Activated naive CD4-positive, alpha-beta T cell (primary cell): ENCODE measurements at places on chromosomes 6 and 20.

GRCh38 chr6:107292715-107293271 lies 166.6 kb downstream of the PDSS2 start:
- DNase-seq: no peak

GRCh38 chr6:90893400-90893799 lies 306.5 kb upstream of the MAP3K7 start:
- DNase-seq: no peak

DNA sequence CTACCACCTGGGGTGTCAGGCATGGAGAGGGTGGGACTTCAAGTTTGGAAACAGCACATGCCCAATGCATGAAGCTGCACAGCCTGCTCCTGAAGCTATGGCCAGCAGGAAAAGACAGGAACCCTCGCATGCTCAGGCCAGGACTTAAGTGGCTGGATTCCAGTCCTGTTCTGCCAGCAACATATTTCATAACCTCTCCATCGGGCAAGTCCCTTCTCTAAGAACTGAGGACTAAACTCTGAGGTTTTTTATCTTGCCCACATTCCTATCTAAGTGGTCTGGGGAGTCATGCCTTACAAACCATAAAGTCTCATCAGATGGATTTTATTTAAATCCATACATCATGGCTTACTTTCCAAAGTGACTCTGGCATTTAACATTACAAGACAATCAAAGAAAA lies 27.5 kb upstream of the AGPAT4 start:
- DNase-seq: no peak

GRCh38 chr6:114304304-114304887 lies 38.4 kb downstream of the HS3ST5 start:
- DNase-seq: no peak

DNA sequence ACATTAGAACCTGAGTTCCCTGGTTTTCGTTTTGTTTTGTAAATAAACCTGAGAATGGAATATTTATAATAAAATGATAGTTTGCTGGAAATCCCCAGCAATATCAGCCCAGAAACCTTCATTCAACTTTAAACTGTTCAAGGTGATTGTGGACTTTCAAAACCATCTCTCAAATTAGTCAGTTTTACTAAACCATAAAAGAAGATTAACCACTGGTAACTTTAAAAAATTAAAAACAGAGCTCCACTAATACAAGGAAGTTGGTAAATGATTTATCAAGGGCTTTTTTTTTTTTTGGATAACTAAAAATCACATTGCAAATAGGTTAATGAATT lies 10.0 kb downstream of the MBOAT1 start:
- DNase-seq: no peak

- DNase-seq: no peak
These were observed 185.6 kb downstream of the OR2B2 start for GRCh38 chr6:27726619-27727023.

GRCh38 chr20:25085756-25086495 lies 4.0 kb upstream of the VSX1 start:
- no peak for DNase-seq

DNA sequence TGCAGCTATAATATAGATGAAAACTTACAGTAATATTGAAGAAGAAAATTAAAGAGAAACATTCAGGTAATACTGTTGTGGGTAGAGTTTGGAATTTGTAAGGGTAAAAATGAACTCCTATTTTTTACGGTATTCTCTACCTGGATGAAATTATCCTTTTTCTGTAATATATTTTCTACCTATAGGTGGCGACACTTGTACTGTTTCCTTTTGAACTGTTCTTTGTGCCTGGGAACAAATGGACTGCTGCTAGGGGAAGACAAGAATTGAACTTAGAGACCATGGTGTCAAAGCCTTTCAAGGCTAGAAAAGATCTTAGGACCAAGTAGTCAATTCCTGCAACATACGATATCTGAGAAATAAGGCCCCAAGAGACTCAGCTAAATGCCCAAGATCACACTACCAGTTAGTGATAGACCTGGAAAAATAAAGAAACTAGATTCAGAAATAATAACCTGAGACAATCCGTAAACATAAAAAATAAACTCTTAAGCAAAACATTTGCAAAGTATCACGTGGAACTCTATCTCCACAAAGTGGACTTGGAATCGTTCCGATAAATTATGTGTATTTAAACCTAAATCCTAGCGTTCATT lies 383.8 kb downstream of the TFAP2A start:
- no peak for DNase-seq

DNA sequence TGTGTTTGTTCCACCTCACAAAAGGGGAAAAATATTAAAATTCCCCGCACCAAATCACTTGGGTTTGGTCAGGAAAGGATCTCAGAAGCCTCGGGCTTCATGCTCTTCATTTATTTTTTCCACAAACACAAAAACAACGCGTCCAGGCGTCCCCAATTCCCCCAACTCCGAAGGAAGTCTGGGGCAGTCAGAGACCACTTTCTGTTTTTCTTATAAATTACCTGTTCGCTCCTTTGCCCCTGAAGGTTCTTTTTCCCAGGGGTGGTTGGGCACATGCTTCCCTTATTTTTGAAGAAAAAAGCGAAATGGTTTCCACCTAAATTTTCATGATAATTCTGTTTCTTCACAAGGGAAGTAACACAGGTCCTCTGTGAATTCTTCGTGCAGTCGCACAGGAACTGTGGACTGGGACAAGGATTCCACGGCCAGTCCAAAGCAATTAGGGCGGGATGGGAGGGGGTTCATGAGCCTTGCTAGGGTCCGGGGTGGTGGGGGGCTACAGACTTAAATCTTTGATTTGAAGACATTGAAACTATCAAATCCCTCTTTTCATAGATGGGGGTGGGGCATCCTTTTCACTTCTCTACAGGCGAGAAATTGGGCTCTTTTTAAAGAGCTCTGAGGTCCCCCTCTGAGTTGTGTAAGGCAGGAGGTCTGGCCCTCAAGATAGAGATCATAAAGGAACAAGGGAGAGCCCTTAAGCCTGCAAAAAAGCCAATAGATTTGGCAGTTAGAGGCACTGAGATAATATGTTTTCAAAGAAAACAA lies 30.5 kb upstream of the HFE start:
- no peak for DNase-seq

DNA sequence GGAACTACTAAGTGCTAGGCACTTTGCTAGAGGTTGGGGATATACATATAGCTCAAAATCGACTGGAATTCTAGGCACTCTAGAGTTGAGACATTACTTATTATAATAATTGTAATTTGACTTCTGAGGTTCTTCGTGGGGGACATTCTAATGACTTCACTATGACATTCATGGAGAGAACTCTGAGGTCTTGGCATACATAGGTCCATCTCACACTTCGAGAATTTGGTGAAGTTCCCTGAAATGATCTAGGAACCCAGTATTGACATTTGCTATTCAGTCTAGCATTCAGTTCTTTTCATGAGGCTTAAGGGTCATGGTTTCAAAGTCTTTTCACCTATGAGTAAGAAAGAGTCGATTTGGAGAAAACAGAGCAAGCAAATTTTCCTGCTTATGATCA lies 446.6 kb upstream of the JAG1 start:
- no peak for DNase-seq

DNA sequence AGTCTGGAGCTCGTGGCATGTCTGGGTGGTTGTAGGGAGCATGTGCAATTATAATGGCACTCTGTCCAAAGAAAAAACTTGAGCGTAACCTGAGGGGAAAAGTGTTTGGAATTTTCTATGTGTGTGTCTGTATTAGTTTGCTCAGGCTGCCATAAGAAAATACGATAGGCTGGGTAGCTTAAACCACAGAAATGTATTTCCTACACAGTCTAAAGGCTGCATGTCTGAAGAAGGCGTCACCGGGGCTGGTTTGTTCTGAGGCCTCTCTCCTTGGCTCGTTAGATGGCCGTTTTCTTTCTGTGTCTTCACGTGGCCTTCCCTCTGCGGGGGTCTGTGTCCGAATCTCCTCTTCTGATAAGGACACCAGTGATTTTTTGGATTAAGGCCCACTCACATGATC lies 59.0 kb downstream of the IGF2R start:
- DNase-seq: no peak

GRCh38 chr6:54992789-54993188 lies 146.2 kb downstream of the FAM83B start:
- no peak for DNase-seq

DNA sequence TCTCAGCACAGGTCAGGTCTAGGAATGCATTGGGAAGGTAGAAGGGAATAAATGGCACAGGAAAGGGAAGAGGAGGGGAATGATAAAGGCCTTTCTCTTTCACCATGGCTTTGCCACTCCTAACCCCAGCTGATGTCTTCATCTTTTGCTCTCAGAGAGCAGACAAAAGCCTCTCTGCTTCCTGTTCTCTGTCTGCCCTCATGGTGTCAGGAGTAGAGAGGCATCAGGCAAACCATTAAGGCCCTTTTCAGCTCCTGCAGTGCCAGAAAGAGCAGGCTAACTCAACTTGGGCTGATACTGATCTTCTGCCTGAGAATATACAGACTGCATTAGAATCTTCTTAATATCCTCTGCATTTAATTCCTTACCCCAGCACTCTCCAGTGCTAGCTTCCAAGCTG lies 48.0 kb upstream of the STXBP5 start:
- no peak for DNase-seq

DNA sequence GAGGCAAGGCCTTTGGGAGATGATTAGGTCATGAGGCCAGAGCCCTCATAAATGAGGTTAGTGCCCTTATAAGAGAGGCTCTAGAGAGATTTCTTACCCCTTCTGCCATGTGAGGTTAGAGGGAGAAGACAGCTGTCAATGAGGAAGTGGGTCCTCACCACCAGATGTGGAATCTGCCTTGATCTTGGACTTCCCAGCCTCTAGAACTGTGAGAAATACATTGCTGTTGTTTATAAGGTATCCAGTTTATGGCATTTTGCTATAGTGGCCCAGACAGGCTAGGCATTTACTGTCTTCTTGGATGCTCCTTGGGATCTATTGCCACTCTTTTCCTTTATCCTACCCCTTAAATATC lies 57.1 kb upstream of the CITED2 start:
- DNase-seq: no peak

- no peak for DNase-seq
These were observed 580 bp downstream of the NXT1 start for GRCh38 chr20:23350904-23351838.

DNA sequence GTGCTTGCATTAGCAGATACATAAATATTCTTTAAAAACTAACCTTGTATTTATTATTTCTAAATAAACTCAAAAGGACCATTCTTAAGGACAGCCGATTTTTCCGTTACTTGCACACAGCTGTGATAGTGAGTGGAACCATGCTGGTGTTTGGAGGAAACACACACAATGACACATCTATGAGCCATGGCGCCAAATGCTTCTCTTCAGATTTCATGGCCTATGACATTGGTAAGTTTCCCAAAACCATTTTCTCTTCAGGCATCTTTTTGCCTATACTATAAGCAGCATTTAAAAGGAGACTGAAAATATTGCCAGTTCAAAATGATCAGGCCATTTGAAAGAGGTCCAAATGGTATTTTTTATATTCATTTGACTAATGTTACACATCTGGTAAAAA lies 92.3 kb downstream of the ATRN start:
- DNase-seq: no peak

GRCh38 chr6:89154131-89154530 lies 8.3 kb downstream of the PM20D2 start:
- DNase-seq: no peak

DNA sequence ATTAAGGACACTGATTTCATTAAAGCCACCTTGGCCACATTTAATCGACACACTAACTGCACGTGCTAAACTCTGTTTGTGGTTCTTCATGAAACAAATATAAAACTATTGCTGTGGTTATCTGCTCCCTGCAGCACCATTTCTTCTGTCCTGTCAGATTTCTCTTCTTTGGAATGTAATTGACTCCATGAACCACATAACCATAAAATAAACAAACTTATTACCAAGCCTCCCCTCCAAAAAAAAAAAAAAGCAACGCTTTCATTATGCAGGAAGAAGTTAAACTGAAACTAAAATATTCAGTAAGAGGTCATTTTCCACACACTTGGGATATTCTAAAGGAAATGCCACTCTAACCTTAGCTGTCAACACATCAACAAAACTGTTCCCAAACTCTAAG lies 319.1 kb upstream of the NT5E start:
- no peak for DNase-seq

- DNase-seq: no peak
These were observed 55.3 kb upstream of the ADTRP start for GRCh38 chr6:11833626-11834592.
